Uterus (tissue), 4 donors: ENCODE measurements at places on chromosomes 13 and 19. TPM values are rescaled to one million over a fixed set of nuclear protein-coding genes. Genes with fewer than 3 reads are reported as not detected.

CEACAM20 gene
- total RNA-seq = not detected

DHDH gene
- not detected for total RNA-seq

SIGLEC10 gene
- total RNA-seq = 1.3 TPM

SCEL gene
- total RNA-seq = not detected

ADAMTS10 gene
- 13.2 TPM for total RNA-seq

ZNF253 gene
- 10.1 TPM for total RNA-seq

C19orf67 gene
- total RNA-seq = not detected

ATP4B gene
- total RNA-seq = not detected

PSG6 gene
- not detected for total RNA-seq

CERS1 gene
- total RNA-seq = 0.30 TPM
